ENCODE measurements at places on chromosomes 1 and 21.

- no peak for DNase-seq
Measured at GRCh38 chr1:48659801-48660200, 116.9 kb downstream of the BEND5 start.

- no peak for DNase-seq
Measured at GRCh38 chr1:100799548-100799947, 80.0 kb downstream of the VCAM1 start.

DNA sequence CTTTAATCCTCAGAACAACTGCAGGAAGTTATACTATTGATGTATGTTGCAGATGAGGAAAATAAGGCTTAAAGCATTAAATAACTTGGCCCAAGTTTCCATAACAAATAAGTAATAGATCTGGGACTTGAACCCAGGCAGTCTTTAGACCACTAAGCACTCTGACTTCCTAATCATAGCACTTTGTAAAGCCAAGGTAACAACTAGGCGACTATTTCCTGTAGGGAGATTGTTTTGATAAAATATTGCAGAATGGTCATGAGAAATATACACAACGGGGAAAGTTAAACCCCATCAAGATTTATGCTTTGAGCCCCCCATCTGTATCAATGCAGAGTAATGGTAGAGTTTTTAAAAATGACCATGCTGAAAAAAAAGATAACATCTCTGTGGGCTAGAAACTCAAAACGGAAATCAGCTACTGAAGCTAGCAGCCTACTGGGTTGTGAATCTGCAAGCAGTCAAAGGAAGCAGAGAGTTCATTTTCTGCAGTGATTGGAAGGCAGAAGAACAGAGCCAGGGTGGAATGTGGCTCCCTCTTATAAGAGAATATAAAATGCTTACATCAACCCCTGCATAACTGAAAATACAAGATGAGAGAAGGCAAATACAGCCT lies 111.2 kb upstream of the OLIG2 start:
- DNase-seq, result no peak

DNA sequence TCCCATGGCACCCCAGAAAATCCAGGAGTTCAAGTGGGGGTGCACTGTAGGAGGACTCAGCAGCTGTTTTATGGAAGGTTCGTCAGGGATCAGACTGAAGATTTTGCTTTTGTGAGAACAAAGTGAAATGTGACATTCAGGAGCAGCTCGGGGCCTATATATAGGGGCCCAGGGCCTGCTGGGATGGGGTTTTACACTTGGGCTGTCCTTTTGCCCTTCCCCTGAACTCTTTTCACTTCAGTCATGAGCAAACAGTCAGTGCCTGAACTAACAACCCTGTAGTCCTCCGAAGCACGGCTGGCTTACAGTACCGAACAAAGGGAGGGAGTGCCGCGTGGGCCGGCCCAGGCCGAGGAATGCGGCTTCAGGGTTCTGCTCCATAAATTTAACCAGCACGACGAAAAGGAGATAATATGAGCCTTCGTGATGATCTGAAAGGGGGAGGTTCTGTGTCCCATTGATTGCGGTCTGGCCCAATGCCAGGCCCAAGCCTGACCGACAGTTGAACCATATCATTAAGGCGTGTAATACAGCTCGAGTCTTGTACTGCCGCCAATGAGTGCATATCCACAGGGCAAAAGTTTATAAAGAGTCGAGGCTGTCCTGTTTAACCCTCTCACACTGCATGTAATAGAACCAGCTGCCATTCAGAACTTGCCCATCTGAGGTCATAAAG lies 139.9 kb downstream of the DHRS3 start:
- peak; percentile 70 for DNase-seq

DNA sequence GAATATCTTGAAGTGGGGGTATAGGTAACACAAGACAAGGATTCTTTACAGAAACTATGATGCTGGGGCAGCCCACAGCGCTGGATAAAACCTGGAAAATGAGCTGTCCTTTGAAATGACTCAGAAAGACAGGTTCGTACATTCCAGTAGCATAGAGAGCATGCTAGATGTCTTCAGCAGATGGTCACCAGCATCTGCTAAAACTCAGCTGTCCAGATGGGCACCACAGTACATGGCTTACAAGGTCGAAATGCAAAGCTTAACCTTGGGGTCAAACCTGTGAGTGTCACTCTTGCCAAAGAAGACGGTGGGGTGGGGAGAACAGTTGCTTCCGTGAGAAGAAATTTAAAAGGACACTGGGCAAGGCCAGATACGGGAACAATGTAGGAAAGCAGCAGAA lies 41.3 kb upstream of the TRIM45 start:
- DNase-seq, result no peak

GRCh38 chr1:113405573-113405972 lies 15.3 kb downstream of the MAGI3 start:
- DNase-seq, result no peak

GRCh38 chr21:46443910-46444309 lies 14.8 kb upstream of the DIP2A start:
- no peak for DNase-seq

- peak; percentile 99 for DNase-seq
Measured at GRCh38 chr1:62436466-62437272, at the start of gene USP1. Gene USP1, plus strand, starts transcription at chr1:62437049. Its CDS starts 2,819 bp downstream, at chr1:62439868.

GRCh38 chr1:33171977-33172813 lies 9.6 kb downstream of the TRIM62 start:
- DNase-seq, result no peak

- no peak for DNase-seq
Measured at GRCh38 chr1:206706806-206707366, 22.2 kb downstream of the MAPKAPK2 start.
